DMS153 (cell line): ENCODE measurements at places on chromosomes 5 and 9.

GRCh38 chr9:137499858-137500661 is 40.9 kb upstream of the NSMF start:
- DNase-seq = no peak

GRCh38 chr5:137097203-137097602 is 401.9 kb downstream of the SPOCK1 start:
- DNase-seq = no peak

- DNase-seq = peak; percentile 38
Measured at GRCh38 chr5:56814963-56815657, at the start of gene MAP3K1. TSS of gene MAP3K1 (plus strand) at chr5:56815549. CDS start at chr5:56815574, 25 bp downstream.

- DNase-seq = peak; percentile 0
Measured at GRCh38 chr5:52915176-52915875, 73.8 kb upstream of the ITGA2 start.

DNA sequence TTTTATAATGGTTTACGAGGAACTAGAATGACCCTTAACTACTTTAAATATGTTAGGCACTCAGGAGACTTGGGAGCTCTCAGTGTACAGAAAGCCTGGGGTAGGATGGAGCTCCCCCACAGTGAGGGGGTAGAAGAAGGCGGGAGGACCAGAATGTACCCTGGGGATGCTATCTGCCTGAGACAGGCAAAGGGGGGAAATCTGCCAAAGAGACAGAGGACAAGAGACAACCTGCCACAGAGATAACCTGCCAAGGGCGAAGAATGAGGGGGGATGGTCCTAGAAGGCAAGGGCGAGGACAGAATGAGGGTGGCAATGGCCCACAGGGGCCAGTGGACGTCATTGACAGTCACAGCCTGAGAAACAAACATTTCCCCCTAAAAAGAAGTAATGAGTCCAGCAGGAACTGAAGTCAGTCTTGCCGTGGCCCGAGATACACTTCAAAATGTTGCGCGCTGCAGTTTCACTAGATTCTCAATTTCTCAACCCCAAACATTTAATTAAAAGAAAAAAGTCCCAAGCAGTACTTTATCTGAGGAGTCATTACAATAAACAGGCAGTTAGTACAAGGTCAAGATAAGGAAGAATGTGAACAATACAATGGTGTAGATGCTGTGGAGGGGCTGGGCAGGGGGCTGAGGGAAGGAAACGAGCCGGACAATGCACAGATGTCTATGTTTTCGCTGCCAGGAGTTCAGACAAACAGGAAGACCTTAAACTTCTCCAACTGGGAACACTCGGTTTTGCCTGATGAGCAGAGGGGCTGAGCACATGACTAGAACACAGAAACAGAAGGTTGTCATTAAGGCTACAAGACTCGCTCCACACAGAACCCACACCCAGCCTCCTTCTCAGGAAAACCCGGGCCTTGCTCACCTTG is 125.0 kb downstream of the LHFPL2 start:
- DNase-seq = no peak

GRCh38 chr9:106085479-106085878 is 391.1 kb downstream of the TMEM38B start:
- DNase-seq = no peak

- no peak for DNase-seq
Measured at GRCh38 chr9:85204176-85204575, 534.6 kb downstream of the NTRK2 start.

- DNase-seq = no peak
Measured at GRCh38 chr5:149143470-149143869, 2.2 kb downstream of the ABLIM3 start.

DNA sequence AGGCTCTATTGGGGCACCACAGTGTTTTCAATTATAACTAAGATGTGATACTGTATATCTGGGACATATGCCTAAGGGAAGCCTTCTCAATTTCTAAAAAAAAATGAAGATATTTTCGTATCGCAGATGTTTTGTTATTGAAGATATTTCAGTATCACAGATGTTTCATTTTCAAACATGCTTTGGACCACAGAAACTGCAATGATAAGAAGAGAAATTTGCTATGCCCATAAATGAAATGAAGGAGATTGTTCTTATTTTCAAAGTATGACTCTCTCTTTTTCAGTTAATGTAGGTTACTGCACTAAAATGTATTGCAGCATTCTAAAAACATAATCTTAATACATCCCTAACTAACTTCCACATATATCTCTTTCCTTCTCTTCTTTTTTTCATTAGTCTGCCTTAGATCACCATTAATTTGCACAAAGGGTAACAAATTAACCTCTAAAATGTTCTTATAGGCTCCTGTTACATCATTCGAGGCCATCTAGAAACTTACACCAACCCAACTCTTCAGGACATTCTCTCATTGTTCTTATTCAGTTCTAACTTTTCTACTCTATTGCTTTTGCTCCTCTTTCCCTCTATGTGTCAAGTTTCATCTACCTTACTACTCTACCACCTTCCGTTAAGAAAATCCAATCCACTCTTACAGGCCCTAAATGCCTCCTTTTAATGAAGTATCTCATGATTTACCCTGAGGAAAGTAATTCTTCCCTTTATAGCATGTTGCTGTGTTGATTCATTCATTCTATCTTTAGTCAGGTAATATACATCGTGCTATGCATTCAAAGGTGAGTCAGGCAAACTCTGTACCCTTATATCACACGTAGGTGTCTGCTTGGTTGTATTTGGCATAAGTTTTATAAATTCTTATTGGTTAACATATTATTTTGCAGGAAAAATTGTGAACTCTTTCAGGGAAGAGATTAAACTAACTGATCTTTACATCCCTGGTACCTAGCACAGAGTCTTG is 70.5 kb downstream of the ST8SIA4 start:
- no peak for DNase-seq

DNA sequence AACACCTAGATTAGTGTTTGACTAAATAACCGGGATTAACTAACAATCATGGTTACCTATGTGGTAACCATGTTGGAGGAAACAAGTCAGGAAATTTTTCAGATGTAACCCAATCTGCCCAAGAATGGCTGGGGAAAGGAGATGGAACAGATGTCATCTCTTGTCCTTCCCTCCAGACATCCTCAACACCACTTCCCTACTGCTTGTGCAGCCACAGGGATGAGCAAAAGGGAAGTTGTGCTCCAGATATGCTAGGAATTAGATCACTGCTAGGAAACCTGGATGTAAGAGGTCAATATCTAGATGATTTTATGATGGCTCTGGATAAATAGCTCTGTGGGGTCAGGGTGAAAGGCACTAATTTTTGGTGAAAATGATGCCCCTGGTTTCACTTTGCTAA is 61.3 kb upstream of the ELL2 start:
- no peak for DNase-seq

GRCh38 chr5:174741352-174741751 is 17.0 kb downstream of the MSX2 start:
- no peak for DNase-seq

DNA sequence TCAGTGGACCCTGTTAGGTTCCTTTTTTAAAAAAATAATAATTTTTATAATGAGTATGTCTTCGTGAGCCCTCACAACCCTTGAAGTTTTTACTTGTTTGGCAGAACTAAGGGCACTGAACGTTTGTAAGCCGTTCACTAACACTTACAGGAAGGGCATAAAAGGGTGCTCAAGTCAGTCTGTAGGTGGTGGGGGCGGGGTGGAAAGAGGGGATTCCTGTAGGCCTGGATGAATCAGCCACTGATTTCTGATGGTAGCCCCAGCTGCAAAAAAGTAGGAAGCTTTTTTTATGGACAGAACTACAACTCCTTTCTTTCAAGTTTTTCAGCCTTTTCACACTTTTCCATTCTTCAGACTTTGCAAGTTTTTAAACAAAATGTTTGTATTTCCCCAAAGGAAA is 35.8 kb downstream of the PIK3R1 start:
- DNase-seq = no peak

DNA sequence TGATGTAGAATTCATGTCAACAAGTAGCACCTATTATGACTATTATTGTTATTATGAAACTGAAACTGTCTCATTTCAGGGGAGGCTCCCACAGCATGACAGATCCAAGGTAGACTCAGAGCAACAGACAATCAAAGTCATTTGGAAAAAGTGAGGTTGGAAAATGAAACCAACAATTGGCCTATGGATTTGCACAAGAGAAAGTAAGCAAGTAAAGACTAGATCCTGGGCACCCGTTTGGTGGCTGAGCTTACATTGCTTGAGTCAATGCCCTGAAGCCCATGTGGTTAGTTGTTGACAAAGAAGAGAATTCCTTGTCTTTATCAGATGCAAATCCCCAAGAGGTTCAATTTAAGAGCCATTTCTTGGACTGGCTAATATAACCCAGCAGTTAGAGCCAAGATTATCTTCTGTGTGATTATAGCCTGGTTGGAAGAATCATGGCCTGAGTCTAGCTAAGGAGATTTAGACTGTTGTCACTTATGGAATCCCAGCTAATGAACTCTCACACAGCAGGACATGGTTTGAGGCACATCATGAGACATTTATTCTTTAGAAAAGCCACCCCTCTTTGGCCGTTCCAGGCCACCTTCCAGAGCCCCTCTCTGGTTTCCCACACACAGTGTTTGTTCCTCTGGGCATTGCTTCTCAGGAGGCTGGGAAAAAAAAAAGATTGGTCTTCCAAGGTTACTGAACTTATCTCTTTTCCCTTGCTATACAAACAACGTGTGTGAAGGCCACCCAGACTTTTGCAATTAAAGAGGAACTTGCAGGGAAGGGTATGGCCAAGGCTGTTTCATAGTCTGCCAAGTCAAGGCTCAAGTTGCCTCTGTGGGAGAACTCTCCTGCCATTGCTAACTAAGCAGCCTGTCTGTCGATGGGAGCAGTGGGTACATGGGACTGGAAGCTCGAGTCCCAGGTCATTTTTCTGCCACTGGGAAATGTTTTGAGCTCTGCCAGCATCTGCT is 399.5 kb downstream of the ENC1 start:
- DNase-seq = no peak
